ENCODE measurements at places on chromosomes 6 and 20. TPM values are rescaled to one million over a fixed set of nuclear protein-coding genes. Genes with fewer than 3 reads are reported as not detected.

Gene CTCFL
- total RNA-seq: not detected

DNA sequence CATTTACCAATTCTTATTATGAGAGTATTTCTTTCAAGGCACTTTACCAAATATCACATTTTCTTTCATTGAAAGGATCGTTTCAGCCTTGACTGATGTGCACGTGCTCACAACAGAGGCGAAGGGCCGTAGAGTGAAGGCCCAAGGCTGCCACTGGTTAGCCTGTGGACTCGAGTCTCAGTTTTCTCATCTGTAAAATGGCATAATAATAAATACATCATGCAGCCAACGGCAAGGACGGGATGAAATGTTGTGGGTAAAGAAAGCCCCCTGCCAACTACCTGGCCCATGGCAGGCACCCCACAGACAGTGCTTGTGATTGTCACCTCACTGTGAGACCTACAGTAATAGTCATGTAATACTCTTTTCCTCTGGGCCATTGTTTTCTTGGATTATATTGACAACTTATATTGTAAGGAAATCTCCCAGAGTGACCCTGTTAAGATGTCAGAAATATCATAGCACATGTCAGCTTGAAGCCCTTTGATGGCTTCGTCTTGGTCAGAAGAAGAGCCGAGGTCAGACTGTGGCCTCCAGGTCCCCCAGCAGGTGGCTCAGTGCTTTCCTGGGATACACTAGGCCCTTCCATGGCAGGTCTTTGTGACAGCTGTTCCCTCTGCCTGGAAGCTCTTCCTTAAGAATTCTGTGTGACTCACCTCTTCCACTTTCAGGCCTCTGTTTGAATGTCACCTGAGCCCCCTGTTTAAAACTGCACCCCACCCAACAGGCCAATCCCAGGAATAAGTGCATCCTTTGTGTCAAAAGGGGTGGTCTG, 36.3 kb downstream of the FAM50B start:
- no peaks in the 10 kb centered on the region for H3K27me3 ChIP-seq
- no peak overlapping the region for H3K27ac ChIP-seq
- no peak overlapping the region for H3K4me3 ChIP-seq
- no peak for DNase-seq

DNA sequence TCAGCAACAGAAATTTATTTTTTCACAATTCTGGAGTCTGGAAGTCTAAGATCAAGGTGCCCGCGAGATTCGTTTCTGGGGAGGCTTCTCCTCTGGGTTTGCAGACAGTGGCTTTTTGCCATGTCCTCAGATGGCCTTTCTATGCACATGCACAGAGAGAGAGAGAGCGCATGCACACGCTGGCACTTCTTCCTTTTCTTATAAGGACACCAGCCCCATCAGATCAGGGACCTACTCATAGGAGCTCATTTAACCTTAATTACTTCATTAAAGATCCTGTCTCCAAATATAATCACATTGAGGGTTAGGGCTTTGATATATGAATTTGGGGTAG, 260.7 kb upstream of the PLCB4 start:
- no peak for DNase-seq
- no peaks in the 10 kb centered on the region for H3K36me3 ChIP-seq
- no peaks in the 10 kb centered on the region for H3K4me1 ChIP-seq

DNA sequence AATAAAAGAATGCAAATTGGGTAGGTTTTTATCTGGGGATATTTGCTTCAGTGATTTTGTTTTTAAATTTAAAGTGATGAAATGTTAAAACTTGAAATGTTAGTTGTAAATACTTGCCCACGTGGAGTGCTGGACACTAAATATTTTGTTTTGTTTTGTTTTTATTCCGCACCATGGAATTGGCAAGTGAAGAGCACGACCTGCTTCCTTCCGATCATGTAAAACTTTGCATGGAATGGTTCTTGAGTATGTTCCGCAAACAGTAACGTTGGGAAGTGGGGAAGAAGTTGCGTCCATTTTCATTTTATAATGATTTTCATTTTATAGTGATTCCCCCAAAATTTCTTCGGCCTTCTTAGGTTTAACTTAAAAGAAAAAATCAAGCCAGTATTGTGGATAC, 765 bp downstream of the IRAK1BP1 start:
- no peaks in the 10 kb centered on the region for H3K36me3 ChIP-seq
- DNase-seq: no peak
- H3K4me3 ChIP-seq: peak overlapping the region; percentile 92
- no peaks in the 10 kb centered on the region for H3K4me1 ChIP-seq
- H3K27me3 ChIP-seq: no peaks in the 10 kb centered on the region
- no peak overlapping the region for H3K27ac ChIP-seq

DNA sequence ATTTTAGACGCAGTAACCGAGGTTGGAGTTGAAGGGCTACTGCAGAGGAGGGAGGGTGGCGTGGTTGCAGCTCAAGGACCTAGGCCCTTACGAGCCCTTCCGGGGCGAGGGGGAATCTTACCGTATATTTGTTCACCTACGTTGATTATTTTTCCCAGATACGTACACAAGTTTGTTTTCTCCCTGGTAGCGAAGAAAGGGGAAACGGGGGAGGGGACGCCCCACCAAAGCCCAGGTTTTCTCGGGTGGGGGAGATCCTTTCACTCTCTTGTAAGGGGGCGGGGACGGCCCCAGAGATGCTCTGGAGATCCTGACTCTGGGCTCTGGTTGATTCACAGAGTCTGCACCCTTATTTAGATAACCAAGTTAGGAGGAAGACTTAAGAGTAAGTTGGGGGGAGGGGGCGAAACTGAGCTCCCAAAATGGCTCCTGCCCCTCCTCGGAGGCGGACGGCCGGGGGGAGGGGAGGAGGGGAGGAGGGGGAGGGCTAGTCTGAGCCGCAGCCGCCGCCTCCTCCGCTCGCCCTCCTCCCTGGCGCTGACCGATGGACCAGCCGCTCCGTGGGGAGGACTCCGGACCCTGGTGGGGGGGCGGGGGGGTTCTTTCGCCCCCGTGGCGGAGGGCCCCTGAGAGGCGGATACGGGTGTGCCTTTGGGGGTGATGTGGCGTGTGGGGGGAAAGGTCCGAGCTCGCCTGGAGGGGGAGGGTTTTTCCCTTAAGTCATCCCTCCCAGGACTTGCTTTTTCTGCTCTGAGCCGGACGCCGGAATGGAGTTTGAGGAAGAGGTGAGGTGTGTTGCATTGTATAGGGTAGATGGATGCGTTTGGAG, 2.2 kb downstream of the BRD2 start:
- H3K4me1 ChIP-seq: peaks cover 17% of the 10 kb centered on the region
- peak overlapping the region; percentile 100 for H3K27ac ChIP-seq
- H3K27me3 ChIP-seq: no peaks in the 10 kb centered on the region
- peak; percentile 83 for DNase-seq
- H3K36me3 ChIP-seq: peaks cover 21% of the 10 kb centered on the region

DNA sequence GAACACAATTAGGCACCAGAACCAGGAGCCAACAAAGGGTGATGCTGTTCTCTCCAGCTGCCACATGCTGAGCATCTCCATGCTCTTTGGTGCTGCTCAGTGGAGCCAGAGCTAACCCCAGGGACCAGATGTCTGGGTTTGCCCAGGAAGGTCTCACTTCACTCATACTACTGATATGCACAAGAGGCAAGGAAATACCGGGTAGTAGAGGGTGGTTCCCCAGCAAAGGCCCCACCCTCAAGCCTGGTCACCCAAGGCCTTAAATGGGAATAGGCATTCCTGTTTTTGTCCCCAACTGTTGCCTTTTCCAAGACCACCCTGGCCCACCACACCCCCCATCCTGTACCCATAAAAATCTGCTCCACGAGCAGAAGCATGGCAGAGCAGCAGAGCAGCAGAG, 204.5 kb upstream of the TAB2 start:
- H3K4me3 ChIP-seq: no peak overlapping the region
- no peaks in the 10 kb centered on the region for H3K27me3 ChIP-seq
- DNase-seq: no peak
- H3K4me1 ChIP-seq: no peaks in the 10 kb centered on the region

DNA sequence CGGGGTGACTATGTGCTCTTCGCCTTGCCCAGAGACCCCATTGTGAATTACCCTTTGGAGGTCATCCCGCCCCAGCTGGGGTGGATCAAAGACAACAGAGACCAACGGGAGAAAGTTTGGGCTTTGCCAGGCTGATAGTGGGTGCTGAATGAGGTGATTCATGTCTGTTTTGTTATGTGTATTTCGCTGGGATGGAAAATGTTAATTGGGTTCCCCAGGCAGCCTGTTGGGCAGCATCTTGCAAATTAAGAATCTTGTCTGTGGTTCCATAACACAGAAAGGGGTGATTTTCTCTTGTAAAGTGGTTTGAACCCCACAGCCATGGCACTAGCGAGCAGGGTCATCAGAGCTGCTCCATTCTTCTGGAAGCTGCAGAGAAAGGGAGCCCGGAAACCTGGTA, 63.1 kb upstream of the UNC93A start:
- no peaks in the 10 kb centered on the region for H3K36me3 ChIP-seq
- H3K4me1 ChIP-seq: no peaks in the 10 kb centered on the region
- H3K4me3 ChIP-seq: no peak overlapping the region
- no peak for DNase-seq
- peaks cover 5% of the 10 kb centered on the region for H3K27me3 ChIP-seq

- H3K4me1 ChIP-seq: no peaks in the 10 kb centered on the region
- no peak overlapping the region for H3K27ac ChIP-seq
- no peak for DNase-seq
- H3K4me3 ChIP-seq: no peak overlapping the region
- peaks cover 14% of the 10 kb centered on the region for H3K27me3 ChIP-seq
Observed at GRCh38 chr20:21498635-21499034, 15.2 kb downstream of the NKX2-2 start.

DNA sequence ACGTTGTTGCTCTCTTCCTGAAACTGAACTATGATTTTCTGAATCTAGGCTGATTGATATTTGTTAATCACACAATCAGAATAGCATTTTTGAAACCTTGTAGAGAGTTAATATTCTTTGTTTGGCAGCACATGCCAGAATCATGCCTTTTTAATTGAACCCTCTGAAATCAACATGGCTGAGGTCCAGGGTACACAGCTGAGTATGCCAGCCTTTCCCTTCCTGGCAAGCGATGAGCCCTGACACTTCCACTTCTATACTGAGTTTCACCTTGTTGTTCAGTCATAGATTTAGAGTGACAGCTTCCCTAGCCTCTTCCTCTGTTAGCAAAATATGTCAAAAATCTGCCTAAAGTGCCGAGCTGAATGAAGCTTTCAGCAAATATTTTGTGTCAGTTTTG, 6.8 kb downstream of the HDDC2 start:
- peaks cover 48% of the 10 kb centered on the region for H3K36me3 ChIP-seq
- no peak overlapping the region for H3K4me3 ChIP-seq
- DNase-seq: no peak
- no peak overlapping the region for H3K27ac ChIP-seq
- H3K27me3 ChIP-seq: no peaks in the 10 kb centered on the region

Measured in astrocyte (in vitro differentiated cells and primary cell).